ENCODE measurements at places on chromosomes 16 and 17.

DNA sequence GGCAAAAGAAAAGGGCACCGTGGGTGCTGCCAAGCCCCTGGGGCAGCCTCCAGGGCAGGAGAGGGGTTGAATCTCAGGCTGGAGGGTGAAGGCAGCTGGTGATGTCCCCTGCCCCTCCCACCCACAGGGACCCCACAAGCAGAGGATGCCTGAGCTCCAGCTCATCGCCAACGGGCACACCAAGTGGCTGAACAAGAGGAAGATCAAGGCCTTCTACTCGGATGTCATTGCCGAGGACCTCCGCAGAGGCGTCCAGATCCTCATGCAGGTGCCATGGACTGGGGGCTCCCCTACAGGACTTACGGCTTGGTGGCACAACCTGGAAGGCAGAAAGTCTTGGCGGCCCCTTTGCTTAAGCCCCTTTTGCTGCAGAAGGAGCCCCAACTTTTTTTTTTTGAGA is 21.8 kb downstream of the SLC12A3 start:
- DNase-seq: no peak

DNA sequence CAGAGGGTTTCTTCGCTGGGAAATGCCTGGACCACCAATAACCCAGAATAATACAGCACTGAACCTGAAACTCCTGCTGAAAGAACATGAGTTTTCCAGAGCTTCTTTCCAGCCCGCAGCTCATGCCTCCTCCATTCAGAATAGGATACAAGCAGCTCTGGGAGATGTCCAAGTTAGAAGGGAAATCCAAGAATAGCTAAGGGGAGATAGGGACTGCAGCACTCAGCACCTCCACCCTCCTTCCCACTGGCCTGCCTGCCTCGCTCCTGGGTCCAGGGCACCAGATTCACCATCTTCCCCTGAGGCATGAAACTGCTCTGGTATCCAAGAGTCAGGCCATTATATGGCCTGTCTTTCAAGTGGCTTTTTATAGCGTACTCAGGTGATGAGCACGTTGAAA is 4.1 kb downstream of the KRT31 start:
- DNase-seq: no peak

DNA sequence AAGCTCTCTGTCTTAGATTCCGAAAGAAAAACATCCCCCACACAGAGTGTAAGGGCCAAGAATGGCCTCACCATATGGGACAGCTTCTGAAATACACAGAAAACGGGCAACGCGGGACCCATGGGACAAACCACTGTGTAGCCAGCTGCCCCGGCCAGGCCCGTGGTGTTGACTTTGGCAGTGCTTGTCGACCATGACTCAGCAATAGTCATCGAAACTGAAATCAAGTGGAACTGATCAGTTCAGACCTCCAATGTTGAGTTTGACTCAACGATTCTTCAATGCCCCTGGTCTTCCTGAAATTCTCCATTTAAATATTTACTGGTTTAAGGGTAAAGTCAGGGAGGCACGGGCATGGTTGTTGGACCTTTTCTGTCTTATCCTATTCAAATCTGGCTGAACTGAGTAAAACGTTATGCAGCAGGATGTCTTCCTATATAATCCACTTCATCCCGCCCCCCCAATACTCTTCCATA is 27.5 kb downstream of the ZFHX3 start:
- DNase-seq: peak; percentile 42

GRCh38 chr16:47519996-47520679 is 59.0 kb downstream of the PHKB start:
- DNase-seq: peak; percentile 29

DNA sequence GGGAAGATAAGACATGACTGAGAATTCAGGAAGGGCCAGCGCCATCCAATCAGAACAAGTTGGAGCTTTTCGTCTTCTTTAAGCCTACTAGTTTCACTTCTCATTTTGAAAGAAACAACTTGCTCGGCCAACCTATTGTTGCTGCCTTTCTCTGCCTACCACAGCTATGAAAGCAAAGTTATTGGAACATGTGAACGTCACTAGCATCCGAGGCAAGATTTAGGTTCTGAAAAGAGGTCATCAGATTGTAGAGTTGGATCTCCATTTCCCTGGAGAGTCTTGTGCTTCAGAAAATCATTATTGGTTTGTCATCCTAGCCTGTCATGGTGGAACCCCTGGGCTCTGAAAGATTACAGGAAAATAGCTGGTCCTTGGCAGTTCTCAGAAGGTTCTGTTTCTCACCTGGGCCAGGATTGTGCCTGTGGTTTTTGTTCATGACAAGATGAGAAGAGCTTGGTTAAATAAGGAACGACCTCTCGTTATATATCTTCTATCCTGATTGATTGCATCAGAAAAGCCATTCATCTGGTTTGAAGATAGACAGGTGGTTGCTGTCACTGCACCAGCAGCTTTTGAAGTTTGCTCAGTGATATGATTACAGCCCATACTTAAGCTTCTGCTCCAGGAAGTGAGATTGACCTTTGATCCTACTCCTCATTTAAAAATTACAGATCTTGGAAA is 25.3 kb downstream of the CDH13 start:
- DNase-seq: no peak

- no peak for DNase-seq
Observed at GRCh38 chr16:79422064-79422463, 178.5 kb downstream of the MAF start.

GRCh38 chr16:8675183-8676159 is 1.1 kb downstream of the ABAT start:
- DNase-seq: no peak

GRCh38 chr17:79739148-79740062 is 8.7 kb downstream of the ENPP7 start:
- DNase-seq: no peak

- DNase-seq: no peak
Observed at GRCh38 chr17:14346801-14347200, 45.9 kb downstream of the HS3ST3B1 start.

GRCh38 chr16:56317998-56318826 is 107.1 kb downstream of the AMFR start:
- DNase-seq: peak; percentile 62

DNA sequence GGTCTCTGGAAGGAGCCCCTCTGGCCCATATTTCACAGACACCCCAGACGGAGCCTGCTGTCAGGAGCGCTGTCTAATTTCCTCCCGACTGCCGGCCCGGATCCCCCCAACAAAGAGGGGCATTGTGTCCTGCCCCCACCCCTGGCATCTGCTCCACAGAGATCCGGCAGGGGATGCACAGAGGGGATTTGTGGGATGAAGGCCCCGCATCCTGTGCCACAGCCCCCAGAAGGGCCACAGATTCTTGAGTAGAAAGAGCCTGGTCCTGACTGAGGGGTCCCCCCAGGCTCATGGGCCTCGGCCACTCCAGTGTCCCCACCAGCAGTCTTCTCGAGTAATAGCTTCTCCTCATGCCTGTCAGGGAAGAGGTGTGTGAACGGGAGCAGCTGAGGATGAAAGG is 29.5 kb downstream of the MEOX1 start:
- no peak for DNase-seq

DNA sequence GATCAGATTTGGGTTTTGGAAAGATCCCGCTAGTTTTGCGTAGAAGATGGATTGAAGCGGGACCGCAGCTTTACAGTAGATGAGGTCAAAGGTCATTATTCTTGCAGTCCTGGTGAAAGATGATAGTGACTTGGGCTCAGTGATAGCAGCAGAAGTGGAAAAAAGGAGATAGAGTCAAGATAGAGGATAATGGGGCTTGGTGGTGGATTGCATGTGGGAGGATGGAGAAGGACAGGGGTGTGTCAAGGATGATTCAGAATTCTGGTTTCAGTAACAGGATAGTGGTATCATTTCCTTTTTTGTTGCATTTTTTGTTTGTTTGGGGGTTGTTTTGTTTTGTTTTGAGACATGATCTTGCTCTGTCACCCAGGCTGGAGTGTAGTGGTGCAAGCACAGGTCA is 28.7 kb downstream of the CHD9NB start:
- DNase-seq: no peak

GRCh38 chr17:46736100-46736499 is 82.4 kb downstream of the WNT3 start:
- no peak for DNase-seq

DNA sequence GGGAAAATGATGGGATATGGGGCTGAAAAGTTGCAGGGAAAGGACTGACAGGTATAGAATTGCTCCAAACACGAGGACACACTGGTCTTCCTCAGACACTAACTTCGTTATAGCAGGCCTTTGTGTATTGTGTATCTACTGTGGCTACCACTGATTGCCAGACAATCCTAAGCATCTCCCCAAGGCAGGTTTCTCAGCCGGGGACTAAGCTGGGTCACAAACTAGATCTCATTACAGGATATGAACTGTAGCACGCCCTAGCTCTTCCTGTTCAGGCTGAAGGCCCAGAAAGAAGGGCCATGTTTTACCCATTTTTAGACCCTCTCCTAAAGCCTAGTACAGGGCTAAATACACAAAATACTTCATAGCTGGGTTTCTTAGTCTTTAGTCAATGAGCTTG is 5.1 kb upstream of the RANGRF start:
- no peak for DNase-seq

DNA sequence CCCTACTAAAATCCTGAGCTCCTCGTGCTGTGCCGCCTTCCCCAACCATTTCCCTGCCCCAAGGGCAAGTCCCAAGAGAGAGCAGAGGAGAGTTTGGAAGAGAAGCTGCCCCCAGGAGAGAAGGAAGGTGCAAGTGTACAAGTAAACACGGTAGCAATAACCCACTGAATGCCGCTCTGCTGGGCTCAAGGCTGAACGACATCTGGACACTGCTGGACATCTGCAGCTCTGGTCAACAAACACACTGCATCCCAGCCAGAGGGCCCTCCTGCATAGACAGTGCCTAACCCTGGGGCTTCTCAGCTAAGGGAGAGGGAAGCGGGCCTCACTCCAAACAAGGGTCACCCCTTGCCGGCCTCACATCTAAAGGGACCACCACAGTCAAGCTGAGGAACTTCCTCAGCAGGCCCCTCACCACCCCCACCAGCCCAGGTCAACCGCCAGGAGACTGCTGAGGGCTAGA is 12.7 kb downstream of the JUP start:
- DNase-seq: no peak

- peak; percentile 6 for DNase-seq
Observed at GRCh38 chr17:73645050-73645871, 1.0 kb upstream of the SDK2 start.

DNA sequence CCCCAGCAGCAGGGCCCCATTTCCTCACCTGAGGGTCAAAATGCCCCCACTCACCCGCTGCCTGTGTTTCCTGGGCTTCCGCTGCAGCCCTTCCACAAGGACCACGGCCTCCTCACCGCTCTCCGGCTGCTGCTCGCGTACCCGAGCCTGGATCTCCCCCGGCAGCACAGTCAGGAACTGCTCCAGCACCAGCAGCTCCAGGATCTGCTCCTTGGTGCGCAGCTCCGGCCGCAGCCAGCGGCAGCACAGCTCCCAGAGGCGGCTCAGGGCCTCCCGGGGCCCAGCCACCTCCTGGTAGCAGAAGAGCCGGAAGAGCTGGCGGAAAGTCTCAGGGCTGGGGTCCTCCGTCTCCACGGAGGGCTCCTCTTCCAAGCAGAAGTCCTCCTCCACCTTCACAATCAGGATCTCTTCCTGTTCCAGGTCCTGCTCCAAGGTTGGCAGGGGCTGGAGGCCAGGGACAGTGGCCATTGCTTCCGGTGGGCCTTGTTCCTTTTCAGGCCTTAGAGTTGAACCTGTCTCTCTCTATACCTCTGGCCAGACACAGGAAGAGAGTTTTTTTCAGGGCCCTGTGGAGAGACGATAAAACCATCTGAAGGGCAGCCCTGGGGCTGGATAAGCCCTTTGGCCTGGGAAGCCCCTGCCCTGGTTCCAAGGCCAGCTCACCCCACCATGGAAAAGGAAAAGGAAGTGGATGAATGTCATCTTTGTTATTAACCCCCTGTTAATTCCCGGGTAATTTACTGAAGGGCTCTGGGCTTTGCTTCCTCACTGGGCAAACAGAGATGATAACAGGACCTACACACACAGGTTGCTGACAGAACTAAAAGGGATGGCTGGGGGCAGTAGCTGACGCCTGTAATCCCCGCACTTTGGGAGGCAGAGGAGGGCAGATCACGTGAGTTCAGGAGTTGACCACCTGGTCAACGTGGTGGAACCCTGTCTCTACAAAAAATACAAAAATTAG is 1.2 kb downstream of the ZNF500 start:
- no peak for DNase-seq
